RKO (cell line): ENCODE measurements at places on chromosomes 7 and 10.
A peak's percentile ranks its signal among the peaks of the same experiment; 100 is the strongest.

DNA sequence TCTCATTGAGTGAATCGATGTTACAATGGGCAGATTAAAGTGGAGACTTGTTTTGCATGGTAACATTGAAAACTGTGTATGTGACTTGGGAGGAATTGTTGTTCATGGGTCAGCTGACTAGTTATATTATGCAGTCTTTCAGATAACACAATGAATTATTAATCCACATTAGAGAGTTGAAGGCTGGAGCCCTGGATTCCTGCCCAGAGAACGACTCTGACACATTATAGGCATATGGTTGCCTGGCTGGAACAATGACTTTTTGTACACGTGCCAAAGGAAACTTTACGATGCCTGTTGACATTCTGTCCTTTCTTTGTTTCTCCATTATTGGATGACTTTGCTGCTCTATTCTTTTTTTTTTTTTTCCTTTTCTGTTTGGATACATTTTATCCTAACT is 52.3 kb upstream of the TMEM229A start:
- no peak for DNase-seq

DNA sequence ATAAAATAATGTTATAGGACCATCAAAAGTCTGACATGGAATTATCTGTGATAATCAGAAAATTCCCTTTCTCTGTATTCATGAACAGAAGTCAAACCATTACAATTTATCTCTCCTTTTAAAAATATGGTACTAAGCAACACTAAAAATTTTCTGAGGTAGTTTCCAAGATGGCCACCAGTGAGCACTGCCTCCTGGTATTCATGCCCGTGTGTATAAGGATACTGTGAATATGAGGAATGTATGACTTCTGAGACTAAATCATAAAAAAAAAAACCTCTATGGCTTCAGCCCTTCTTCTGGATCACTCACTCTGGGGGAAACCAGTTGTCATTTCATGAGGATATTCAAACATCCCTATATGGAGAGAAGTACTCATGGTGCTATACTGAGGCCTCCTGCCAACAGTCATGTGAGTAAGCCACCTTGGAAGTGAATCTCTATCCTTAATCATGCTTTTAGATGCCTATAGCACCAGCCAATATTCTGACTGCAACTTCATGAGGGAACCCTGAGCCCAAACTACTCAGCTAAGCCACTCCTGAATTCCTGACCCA is 41.1 kb downstream of the SIRT1 start:
- DNase-seq, result peak; percentile 57

GRCh38 chr7:142571581-142571980 is 177.7 kb upstream of the PRSS1 start:
- no peak for DNase-seq

DNA sequence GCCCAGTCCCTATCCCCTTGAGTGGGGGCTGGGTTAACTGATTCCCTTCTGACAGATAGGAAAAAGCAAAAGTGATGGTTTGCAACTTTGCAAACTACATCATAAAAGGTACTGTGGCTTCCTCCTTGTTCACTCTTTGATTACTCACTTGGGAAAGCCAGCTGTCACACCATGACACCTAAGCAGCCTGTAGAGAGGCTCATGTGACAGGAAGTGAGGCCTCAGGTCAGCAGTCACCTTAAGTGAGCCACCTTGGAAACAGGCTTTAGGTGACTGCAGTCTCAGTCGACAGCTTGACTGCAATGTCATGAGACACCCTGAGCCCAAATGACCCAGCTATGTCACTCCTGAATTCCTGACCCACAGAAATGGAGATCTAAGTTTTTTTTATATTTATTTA is 4.3 kb upstream of the CHCHD2 start:
- DNase-seq, result no peak

DNA sequence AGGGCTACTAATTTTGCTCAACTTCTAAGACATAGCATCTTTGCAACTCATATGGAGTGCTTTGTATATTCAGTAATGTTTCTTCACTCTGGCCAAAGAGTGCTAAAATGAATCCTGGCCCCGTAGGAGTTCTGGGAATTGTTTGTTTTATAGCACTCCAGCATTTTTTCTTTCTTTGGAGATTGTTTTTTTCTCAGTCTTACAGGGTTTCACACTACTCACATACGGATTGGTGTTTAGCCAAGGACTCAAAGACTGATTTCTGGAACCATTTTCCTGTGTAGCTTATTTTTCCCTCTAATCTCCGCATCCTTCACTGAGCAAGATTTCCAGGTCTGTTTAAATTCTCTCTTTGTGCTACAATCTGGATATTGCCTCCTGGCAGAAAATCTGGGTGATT is 6.4 kb downstream of the TAS2R41 start:
- DNase-seq, result no peak
